Activated CD4-positive, alpha-beta T cell treated with anti-CD3 and anti-CD28 coated beads for 36 hours (primary cell): ENCODE measurements at places on chromosomes 2 and 18.

DNA sequence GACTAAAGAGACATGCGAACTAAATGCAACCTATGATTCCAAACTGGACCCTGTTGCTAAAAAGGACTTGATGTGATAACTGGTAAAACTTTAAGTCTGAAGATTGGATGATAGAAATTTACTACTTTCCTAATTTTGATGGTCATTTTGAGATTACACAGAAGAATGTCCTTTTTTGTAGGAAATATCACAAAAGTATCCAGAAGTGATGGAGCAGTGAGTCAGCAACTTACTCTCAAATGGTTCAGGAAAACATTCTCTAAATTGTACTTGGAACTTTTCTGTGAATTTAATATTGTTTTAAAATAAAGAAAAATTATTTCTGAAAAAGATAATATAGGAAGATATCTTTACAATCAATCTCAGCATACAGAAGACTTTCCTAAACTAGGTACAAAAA is 19.9 kb downstream of the MBOAT2 start:
- DNase-seq: no peak

DNA sequence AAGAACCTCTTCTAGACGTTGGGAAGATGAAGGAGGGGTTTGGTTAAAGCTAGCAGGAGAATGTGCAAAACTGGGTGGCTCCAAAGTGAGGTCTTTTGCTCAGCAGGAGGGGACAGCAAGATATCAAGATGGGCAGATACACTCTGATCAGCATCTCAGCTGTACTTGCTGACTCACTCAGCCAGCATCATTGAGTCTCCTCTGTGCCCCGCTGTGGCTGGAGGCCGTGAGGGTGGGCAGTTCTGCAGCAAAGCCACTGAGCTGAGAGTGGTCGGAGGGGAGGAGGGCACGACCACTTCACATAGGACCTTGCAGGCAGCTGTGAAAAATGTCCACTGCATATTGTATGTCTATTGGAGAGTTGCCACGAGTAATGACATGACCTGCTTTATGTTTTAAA is 152.0 kb downstream of the CAPN13 start:
- no peak for DNase-seq

DNA sequence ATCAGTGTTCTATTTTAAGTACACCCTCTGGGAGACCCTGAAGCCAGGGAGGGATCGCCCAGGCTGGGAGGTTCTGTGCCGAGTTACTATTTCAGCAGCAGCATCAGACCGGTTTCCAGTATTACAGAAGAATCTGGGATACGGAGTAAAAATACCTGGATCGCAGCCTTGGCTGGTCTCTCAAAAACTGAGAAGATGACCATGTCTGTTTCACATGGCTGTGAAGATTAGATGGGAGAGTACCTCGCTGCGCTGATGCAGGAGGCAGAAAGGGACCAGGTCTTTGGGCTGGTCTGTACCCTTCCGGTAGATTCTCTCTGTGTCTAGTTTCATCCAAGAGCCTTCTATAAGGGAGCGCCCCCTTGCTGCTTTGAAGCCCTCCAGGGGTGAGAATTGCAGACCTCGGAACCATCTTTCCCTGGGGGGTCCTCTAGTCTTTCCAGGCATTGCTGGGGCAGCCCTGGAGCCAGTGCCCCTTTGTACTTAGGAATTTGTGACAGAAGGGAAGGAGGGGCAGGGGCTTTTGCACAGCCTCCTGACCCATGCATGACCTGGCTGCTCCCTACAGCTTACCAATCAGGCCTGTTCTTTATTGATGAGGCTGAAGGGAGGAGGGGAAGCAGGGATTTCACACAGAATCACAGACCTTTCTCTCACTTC is 56.3 kb upstream of the MAPRE3 start:
- no peak for DNase-seq

DNA sequence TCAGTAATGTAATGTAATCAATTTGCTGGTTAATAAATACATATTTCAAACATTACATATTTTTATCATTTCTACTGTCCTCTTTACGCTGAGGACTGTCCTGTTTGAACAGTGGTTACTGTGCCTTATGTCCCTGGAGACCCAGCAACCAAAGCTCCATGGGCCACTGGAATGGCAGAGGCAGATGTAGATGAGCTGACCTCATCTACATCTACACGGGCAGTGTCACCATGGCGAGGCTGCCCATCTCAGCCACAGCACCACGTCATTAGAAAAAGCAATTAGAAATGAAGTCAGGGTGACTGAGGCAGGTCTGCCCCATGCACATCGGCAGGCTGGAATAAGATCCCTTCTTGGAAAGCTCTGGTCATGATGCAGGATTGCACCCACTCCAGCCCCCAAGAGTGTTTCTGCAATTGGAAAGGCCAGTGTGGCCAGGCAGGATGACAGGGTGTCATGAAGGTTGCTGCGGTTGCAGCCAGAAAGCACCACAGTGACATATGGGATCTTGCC is 237.5 kb downstream of the NDUFA10 start:
- DNase-seq: no peak

- DNase-seq: no peak
Observed at GRCh38 chr2:60350791-60351190, 202.7 kb downstream of the BCL11A start.

GRCh38 chr2:14285812-14286211 is 346.7 kb upstream of the LRATD1 start:
- no peak for DNase-seq

- no peak for DNase-seq
Observed at GRCh38 chr2:42164046-42164445, 5.1 kb upstream of the EML4 start.

GRCh38 chr2:227536445-227536844 is 62.2 kb upstream of the SCYGR2 start:
- no peak for DNase-seq

GRCh38 chr18:12159446-12159845 is 65.8 kb downstream of the ANKRD62 start:
- no peak for DNase-seq

- DNase-seq: no peak
Observed at GRCh38 chr2:16303273-16303577, 362.4 kb downstream of the CYRIA start.

DNA sequence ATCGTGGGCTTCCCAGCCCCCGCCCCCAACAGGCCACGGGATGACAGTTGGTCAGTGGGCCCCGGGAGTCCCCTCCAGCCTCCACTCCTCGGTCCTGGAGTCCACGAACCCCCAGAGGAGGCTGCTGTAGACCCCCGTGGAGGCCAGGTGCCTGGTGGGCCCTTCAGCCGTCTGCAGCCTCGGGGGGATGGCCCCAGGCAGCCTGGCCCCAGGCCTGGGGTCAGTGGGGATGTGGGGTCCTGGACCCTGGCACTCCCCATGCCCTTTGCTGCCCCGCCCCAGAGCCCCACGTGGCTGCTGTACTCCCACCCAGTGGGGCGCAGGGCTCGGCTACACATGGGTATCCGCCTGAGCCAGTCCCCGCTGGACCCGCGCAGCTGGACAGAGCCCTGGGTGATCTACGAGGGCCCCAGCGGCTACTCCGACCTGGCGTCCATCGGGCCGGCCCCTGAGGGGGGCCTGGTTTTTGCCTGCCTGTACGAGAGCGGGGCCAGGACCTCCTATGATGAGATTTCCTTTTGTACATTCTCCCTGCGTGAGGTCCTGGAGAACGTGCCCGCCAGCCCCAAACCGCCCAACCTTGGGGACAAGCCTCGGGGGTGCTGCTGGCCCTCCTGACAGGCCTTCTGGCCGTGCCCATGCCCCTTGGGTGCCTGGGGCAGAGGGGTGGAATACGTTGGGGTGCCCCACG is 7.6 kb downstream of the NEU4 start:
- no peak for DNase-seq

GRCh38 chr18:36724591-36725001 is 104.2 kb downstream of the TPGS2 start:
- DNase-seq: no peak

DNA sequence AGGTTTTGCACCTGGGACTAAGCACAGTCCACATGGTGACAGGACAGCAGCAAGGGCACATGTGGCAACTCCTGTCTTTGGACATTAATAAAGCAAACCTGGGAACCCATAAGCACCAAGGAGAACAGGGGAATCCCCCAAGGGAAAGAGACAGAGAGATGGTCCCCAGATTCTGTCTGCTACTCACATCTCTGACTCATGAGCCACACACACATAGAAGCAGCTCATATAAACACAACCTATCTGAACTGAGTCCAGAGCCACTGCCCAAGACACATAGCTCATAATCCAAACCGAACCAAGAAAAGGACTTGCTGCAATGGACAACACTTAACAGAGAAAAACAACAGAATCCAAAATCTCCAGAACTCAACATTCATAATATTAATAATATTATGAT is 82.5 kb downstream of the OSBPL1A start:
- DNase-seq: no peak

- DNase-seq: no peak
Observed at GRCh38 chr2:178452870-178453269, 1.7 kb downstream of the PJVK start.

GRCh38 chr2:103132536-103133217 is 370.8 kb downstream of the TMEM182 start:
- no peak for DNase-seq

- no peak for DNase-seq
Observed at GRCh38 chr2:195022508-195022830, 634.6 kb upstream of the SLC39A10 start.

GRCh38 chr2:170394641-170395387 is 216.9 kb downstream of the MYO3B start:
- no peak for DNase-seq

DNA sequence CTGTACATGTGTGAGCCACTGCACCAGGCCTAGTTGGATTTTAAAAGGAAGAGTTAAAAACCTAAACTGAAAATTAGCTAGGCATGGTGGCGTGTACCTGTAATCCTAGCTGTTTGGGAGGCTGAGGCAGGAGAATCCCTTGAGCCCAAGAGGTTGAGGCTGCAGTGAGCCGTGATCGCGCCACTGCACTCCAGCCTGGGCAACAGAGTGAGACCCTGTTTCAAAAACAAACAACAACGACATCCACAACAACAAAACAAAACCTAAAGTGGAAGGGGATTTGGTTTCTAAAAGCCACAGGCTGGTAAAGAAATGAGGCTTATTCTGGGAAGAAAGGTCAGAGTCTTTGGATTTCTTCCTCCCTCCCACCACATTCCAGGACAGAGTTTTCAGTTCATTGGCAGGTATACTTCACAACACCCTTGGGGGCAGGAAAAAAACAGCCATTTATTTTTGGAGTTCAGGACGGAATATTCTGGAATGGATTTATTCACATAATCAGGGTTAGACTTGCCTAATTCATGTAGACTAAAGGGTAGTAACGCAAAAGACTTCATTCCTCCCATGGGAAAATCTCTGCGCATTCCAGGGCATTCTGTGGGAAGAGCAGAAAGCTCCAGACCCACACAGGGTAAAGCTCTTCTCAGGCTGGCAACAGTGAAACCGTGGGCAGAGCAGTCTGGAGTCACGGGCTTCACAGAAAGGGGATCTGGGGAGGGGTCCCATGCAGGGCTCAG is 34.9 kb downstream of the TEX44 start:
- no peak for DNase-seq

DNA sequence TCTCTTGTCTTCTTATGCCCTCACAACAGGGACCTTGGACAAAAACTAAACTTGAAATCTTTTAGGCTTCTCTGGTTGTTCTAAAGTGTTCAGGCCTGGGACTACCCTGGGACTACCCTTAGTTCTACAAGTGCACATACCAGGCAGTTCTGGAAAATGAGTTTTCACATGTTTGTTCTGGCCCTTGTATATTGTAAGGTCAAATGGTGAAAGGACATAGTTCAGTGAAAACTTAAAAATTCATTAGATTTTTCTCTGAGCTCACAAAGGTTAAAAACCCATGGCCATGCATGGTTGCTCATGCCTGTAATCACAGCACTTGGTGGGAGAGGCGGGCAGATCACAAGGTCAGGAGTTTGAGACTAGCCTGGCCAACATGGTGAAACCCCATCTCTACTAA is 875.5 kb upstream of the FAM98A start:
- DNase-seq: no peak
